ENCODE measurements at places on chromosomes 16 and 17.

GRCh38 chr16:19751478-19752385, 33.7 kb downstream of the IQCK start:
- no peaks in the 10 kb centered on the region for H3K27me3 ChIP-seq
- H3K27ac ChIP-seq: no peak overlapping the region
- H3K36me3 ChIP-seq: no peaks in the 10 kb centered on the region
- no peak overlapping the region for H3K4me3 ChIP-seq
- no peaks in the 10 kb centered on the region for H3K4me1 ChIP-seq

DNA sequence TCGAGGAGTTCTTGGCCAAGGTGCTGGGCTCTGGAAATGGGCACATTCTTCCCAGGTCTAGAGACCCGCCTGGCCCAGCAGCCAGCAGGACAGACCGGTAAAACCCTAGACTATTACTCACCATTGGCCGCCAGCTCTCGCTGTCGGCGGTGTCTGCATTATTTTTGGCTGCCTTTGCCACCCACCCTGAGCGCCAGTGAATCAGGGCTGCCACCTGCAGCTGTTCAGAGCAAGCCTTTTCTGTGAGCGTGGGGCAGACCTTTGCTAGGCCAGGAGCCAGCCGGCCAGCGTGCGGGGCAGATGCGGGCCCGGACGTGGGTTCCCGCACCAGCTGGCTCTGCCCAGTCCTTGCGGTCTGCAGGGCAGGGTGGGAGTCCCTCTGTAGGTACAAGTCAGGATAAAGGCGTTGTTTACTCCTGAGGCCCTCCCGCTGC, 15.8 kb upstream of the CLEC18A start:
- no peaks in the 10 kb centered on the region for H3K27me3 ChIP-seq
- DNase-seq: no peak
- H3K36me3 ChIP-seq: no peaks in the 10 kb centered on the region

DNA sequence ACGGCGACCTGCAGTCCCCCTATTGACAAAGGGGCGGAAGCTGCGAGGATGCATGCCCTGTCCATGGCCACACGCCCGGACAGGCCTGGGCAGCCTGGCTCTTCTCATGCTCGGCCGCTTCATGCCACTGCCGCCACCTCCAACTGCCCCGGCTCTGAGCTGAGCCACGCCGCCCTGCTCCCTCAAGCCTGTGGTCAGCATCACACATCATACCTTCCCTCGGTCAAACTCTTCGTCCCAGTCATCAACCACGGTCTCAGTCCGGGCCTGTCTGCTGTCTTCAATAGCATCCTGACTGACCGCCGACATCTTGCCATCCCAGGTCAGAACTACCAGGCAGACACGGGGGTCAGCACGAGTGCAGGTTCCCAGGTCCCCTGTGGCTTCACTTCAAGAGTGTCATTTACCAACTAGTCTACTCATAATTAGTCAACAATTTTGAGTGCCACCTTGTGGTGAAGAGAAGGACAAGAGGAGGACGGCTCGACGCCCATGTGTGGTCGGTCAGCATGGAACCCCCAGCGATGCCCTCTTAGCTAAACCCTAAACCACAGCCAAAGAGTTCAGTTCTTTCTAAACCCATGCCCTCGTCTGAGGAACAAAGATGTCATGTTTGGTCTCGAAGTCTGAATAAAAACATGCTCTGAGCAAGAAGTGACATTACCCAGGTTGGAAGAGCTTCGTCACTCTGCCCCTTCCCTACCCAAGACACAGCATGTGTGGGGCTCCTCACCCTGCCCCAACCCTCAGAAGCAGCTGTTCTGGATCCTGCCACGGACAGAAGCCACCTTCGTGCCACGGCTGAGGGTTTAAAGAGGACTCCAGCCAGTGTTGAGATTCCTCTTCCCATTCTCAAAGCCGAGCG, 16.9 kb upstream of the CYTH1 start:
- no peak for DNase-seq
- H3K36me3 ChIP-seq: peaks cover 68% of the 10 kb centered on the region
- H3K27me3 ChIP-seq: no peaks in the 10 kb centered on the region
- no peak overlapping the region for H3K27ac ChIP-seq

DNA sequence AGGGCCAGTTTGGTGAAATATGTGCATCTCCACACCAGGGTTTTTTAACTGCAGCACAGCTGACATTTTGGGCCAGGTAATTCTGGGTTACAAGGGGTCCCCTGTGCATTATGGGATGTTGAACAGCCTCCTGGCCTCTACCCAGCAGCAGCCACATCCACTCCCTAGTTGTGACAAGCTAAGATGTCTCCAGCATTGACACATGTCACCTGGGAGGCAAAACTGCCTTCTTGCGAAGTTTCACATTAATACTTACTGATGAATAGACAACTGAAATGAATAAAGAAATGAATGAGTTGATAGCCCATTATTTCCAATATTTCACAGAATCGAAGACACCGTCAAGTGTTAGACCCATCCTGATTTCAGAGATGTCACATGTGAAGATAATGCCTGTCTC, 383.7 kb downstream of the CPPED1 start:
- peaks cover 5% of the 10 kb centered on the region for H3K4me1 ChIP-seq
- no peak overlapping the region for H3K27ac ChIP-seq

DNA sequence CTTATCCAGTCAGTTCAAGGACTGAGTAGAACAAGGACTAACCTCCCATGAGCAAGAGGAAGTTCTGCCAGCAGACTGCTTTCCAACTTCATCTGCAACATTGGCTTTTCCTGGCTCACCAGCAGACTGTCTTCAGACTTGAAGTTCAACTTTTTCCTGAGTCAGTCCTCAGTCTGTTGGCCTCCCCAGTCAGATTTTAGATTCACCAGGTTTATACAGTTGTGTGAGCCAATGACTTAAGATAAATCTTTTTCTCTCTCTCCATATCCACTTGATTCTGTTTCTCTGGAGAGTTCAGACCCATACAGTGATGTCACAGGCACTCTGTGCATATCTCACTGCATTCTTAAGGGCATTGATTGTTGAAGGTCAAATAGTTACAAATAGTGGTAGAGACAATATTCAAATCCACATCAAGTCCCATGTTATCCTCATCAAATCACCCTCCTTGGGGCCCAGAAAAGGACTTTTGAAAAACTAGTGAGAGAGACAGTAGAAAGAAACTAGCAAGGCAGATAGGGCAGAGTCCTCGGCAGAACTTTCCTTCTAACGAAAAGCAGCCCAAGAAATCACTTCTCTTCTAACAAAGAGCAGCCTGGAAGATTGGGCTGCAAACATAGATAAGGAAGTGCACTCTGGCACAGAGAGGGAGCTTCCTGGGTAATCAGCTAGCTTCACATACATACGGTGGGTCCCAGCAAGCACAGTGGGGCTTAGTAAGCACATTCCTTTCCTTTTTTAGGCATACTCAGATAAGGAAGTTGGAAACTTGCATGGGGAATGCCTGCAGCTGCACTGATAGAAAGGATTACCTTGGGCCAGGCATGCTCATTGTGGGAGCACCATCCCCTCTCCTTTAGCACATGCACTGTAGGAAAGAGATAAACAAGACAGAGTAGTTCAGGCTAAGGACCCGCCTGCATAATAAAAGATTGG, 132.3 kb upstream of the FAM20A start:
- no peak overlapping the region for H3K27ac ChIP-seq
- H3K27me3 ChIP-seq: no peaks in the 10 kb centered on the region
- DNase-seq: no peak
- no peaks in the 10 kb centered on the region for H3K36me3 ChIP-seq
- H3K4me1 ChIP-seq: peaks cover 11% of the 10 kb centered on the region

- H3K4me3 ChIP-seq: no peak overlapping the region
- no peaks in the 10 kb centered on the region for H3K36me3 ChIP-seq
- H3K4me1 ChIP-seq: peaks cover 67% of the 10 kb centered on the region
- no peak for DNase-seq
- peak overlapping the region; percentile 63 for H3K27ac ChIP-seq
- no peaks in the 10 kb centered on the region for H3K27me3 ChIP-seq
These were observed 22.2 kb downstream of the ITPRIPL2 start for GRCh38 chr16:19135896-19136438.

GRCh38 chr17:79077587-79077986, 3.0 kb downstream of the ENGASE start:
- no peaks in the 10 kb centered on the region for H3K27me3 ChIP-seq
- H3K4me1 ChIP-seq: peaks cover 28% of the 10 kb centered on the region
- H3K36me3 ChIP-seq: peaks cover 37% of the 10 kb centered on the region
- H3K27ac ChIP-seq: no peak overlapping the region

GRCh38 chr16:69924777-69925191, 26.4 kb upstream of the CLEC18A start:
- no peaks in the 10 kb centered on the region for H3K27me3 ChIP-seq
- peak overlapping the region; percentile 89 for H3K27ac ChIP-seq
- H3K36me3 ChIP-seq: no peaks in the 10 kb centered on the region
- H3K4me3 ChIP-seq: peak overlapping the region; percentile 33
- DNase-seq: no peak

GRCh38 chr17:50188921-50189549, 12.4 kb downstream of the COL1A1 start:
- no peak for DNase-seq
- H3K27ac ChIP-seq: peak overlapping the region; percentile 97
- H3K4me1 ChIP-seq: peaks cover 84% of the 10 kb centered on the region
- H3K4me3 ChIP-seq: no peak overlapping the region
- H3K36me3 ChIP-seq: peaks cover 68% of the 10 kb centered on the region

DNA sequence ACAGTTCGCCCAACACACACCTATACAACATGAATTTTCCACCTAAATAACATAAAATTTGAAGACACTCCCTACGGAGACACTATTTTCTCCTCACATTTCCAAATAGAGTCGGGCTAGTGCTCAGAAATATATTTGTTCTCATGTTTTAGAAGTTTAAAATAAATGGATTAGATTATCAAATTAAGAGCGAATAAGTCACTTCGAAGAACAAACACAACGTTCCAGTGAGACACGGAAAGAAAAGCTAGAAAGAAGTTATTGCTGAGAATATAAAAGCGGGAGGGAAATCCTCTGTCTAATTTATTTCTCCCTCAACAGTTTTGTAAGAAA, 2.0 kb upstream of the HS3ST3B1 start:
- no peaks in the 10 kb centered on the region for H3K27me3 ChIP-seq
- H3K4me1 ChIP-seq: peaks cover 50% of the 10 kb centered on the region
- H3K4me3 ChIP-seq: peak overlapping the region; percentile 73
- H3K36me3 ChIP-seq: no peaks in the 10 kb centered on the region

- peak overlapping the region; percentile 83 for H3K27ac ChIP-seq
- H3K4me1 ChIP-seq: peaks cover 71% of the 10 kb centered on the region
- no peaks in the 10 kb centered on the region for H3K27me3 ChIP-seq
- H3K36me3 ChIP-seq: no peaks in the 10 kb centered on the region
- no peak for DNase-seq
These were observed 63.9 kb downstream of the NXN start for GRCh38 chr17:915538-916201.

DNA sequence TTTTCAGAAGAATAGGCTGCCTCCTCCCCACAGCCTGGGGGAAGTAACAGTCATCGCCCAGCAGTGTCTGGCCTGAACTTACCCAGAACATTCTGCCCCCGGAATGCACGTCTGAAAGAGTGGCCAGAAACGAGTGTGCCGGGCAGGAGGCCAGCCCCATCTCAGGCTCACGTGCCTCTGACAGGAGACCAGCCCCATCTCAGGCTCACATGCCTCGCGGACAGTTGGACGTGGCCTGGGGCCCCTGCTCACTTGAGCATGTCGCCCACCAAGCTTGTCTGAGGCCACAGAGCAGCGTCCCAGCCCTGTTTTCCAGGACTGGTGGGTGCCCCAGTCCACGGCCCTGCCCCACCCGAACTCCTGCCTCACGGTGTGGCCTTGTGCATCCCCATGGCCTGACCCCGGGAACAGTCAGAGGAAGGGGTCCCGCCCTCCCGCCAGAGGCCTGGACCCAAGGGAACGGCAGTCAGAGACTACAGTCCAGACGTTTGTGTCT, 16.3 kb upstream of the CDH15 start:
- DNase-seq: no peak
- H3K27me3 ChIP-seq: no peaks in the 10 kb centered on the region
- H3K27ac ChIP-seq: peak overlapping the region; percentile 58
- H3K4me1 ChIP-seq: peaks cover 37% of the 10 kb centered on the region

Measured in vagina (tissue), 2 donors.